ENCODE measurements at places on chromosomes 1 and 21.

DNA sequence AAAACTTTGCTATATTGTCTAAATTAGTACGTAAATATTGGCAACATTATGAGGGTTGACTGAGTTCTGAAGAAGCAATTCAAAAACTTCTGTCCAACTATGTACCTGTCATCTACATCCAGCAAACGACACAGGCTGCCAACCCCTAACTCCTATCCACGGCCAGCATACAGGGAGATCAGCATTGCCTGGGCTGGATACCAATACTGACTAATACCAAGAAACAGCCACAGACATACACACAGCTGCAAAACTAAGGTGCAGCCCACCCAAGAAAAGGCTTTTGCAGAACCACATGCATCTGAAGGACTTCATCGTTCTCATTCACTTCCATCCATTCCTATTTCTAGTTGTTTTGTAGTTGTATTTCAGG is 2.0 kb downstream of the KIAA0319L start:
- no peak for DNase-seq

DNA sequence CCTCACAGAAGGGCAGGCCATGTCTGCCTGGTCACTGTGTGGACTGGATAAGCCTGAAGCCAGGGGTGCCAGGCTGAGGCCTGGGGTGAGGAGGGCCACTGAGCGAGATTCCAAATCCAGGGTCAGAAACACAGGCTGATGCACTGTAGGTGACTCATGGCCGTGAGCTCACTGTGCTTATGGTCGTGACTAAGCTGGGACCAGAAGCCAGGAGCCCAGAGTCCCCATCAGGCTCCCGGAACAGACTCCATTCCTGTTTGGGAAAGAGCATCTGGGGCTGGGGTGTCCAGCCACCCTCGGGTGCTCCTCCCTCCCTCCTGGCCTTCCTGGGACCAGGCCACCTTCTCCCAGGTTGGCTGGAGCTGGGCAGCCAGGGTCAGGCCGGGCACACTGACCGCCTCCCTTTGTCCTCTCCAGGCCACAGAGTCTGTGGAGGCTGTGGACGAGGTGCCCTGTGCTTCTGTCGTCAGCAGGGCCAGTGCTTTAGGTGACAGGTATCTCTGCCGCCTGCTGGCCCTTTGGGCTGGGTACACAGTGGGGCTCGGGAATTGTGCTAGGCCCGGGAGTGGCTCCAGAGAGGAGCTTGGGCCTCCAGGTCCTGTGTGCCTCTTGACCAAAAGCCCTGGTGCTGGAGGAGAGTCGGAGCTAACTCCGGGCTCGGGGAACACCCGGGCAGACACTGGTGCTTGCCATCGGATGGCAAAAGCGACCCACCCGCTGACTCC is 36.7 kb downstream of the AJAP1 start:
- DNase-seq: no peak

- DNase-seq: no peak
Measured at GRCh38 chr1:178039891-178040290, 54.0 kb upstream of the RASAL2 start.

DNA sequence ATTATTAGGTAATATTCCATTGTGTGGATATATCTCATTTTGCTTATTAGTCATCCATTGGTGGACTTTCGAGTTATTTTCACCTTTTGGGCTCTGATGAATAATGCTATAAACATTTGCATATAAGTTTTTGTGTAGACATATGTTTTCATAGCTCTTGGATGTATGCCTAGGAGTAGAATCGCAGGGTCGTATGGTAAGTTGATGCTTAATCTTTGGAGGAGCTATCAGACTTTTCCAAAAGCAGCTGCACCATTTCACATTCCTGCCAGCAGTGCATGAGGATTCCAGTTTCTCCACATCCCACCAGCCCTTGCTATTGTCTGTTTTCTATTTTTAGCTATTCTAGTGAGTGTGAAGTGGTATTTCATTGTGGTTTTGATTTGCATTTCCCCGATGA is 120.3 kb upstream of the TMEM51 start:
- DNase-seq: no peak

- no peak for DNase-seq
Measured at GRCh38 chr1:197546989-197547388, 228.3 kb downstream of the DENND1B start.

- DNase-seq: peak; percentile 29
Measured at GRCh38 chr1:183090391-183091006, 67.3 kb downstream of the LAMC1 start.

DNA sequence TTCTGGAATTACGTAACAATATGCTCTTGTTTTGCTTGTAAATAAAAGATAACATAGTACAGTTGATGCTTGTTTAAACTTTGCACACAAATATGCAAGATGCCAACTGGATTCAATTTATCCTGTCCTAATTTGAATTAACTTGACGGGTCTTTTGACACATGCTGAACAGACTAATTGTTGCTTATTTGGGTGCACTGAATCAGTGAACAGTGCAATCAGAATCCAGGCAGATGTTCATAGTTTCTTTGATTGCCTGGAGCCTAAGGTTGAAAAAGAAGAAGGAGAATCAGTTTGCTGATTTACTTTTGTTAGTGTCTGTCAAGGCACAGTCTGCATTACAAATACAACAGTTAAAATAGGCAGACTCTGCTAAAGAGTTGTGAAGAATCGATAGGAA is 307.9 kb downstream of the COL11A1 start:
- no peak for DNase-seq

DNA sequence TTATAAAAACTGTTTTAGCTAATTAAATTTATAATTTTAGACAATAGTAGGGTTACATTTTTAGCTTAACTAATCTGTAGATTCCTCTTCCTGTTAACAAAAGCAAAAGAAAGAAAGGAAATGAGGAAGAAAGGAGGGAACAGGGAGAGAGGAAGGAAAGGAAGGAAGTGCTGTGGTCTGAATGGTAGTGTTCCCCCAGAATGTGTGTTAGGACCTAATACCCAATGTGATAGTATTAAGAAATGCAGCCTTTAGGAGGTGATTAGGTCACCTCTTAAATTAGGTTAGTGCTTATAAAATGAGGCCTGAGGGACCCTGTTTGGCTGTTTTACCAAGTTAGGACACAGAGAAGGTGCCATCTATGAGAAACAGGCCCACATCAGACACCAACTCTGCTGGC is 136.9 kb upstream of the SAMSN1 start:
- DNase-seq: no peak

- DNase-seq: no peak
Measured at GRCh38 chr1:94258873-94259331, 21.5 kb upstream of the ARHGAP29 start.

DNA sequence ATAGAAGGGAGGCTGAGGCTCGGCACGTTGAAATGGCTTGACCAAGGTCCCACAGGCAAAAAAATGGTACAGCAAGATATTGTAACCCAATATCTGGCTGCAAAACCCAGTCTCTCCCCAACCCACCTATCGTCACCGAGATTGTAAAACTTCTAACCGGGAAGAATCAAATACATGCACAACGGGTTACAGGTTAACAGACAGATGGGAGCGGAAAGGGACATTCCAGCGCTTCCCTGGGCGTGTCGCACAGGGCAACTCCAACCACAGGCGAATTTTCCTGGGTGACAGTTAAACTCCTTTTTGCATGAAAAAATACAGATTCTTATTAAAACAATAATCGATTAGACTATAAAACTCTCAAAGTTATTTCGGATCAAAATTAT is 31.8 kb upstream of the JUN start:
- no peak for DNase-seq

DNA sequence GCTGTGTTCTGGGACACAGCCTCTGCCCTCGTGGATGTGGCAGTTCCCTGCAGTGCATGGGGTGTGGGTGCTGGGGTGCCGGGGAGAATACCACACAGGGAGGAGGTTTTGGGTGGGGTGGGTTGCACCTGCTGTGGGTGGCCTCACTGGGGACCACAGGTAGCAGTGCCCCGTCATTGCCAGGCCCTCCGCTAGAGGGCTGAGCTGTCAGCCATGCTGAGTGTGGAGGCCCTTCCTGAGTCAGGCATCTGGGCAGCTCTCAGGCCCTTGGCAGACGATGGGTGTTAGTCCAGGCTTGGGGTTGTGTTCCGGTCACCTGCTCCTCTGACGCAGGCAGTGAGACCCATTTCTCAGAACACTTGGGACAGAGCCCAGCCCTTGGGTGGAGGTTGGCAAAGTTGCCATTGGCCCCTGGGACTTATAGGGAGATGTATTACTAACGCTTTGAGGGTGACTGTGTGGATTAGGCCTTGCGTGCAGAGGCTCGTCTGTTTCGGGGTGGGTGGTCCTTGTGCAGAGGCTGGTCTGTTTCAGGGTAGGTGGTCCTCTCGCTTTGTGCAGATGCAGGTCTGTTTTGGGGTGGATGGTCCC is 23.9 kb downstream of the PCNT start:
- DNase-seq: no peak

DNA sequence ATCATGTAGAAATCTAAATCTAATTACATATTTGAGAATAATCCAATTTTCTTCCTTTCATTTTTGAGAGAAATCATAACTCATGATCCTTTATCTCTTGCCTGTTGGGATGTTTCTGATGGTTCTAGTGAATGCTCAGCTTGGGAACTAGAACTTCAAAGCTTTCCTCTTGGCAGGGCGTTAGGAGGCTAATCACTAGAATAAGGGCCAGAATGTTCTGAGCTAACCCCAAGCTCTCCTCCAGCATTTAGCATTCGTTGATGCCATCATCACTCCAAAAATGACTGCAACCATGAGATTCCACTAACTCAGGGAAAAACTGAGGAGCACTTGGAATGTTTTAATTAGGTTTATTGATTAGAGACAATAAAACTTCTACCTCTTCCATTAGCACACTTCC is 93.9 kb upstream of the DPT start:
- DNase-seq: no peak

- no peak for DNase-seq
Measured at GRCh38 chr21:41497008-41497407, 10.9 kb downstream of the TMPRSS2 start.

DNA sequence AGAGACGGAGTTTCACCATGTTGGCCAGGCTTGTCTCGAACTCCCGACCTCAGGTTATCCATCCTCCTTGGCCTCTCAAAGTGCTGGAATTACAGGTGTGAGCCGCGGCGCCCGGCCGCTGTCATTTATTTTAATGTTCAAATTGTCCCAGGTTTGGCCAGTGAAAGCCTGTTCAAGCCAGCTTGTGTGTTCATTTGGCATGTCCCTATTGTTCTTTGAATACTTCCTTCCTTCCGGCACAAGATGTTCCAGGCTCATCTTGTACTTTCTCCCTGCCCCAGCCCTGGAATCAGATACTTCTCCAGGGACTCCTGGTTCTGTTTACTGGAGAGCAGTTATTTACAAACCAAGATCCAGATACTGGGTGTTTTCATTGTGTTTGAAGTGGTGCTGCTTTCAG is 37.0 kb downstream of the ZBTB8B start:
- no peak for DNase-seq

- DNase-seq: peak; percentile 89
Measured at GRCh38 chr1:186474208-186474607, 13.3 kb upstream of the PDC start.

DNA sequence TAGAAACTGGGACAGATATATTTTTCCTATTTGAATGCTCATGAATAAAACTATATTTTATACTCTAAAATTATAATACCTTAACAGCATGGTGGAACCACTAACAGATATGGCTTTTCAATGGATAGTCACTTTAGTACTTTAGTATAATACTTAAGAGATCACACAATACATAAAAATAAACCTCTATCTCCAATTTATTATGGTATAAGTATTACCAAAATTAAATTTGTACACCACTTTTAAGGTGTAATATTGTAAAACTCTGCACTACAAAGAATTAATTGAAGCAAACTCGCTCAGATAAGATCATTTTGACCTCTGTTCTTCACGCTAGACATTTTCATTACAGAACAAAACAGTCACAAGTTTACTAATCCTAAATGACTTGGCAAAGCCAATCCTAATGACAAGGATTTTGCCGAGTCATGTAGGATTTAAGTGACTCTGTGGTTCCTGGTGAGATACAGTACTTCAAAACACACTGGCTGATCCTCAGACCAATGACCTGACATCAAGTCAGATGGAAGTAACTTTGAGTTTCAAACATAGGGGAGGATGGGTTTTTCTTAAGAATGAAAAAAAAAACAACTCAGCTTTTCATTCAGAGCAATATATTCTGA is 200.6 kb downstream of the SMYD3 start:
- DNase-seq: no peak

DNA sequence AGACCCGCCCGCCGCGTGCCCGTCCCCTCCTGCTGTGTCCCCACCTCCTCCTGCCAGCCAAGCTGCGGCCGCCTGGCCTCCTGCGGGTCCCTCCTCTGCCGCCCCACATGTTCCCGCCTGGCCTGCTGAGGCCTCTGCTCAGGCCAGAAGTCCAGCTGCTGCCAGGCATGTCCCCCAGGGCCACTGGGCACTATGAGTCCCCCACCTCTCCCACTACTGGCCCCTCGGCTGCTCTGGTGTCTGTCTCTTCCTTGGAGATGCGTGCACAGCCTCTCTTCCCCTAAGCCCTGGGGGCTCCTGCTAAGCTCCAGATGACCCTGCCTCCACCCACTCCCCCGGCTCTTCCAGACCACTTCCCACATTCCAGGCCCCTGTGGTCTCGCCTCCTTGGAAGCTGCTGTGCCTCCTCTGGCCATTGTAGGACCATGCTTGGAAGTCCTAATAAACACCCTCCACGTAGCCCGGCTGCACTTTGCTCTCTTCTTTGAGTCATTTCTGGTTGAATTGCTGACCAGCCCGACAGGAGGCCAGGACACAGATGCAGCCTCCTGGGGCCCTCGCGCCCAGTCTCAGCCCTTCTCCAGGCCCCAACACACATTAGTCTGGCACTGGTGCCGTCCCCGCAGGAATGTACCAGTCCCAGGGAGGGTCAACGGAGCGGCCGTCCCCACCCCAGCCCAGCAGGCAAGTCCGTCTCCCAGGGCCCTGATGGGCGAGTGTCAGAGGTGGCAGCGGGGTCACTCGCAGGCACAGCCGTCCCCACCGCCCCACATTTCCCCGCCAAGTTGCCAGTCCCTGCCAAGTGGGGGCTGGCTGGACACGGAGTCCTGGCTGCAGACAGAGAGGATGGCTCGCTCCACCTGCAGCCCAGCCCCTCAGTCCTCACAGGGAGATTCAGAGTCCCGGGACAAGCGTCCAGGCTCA is 1.1 kb downstream of the KRTAP10-12 start:
- DNase-seq: no peak

DNA sequence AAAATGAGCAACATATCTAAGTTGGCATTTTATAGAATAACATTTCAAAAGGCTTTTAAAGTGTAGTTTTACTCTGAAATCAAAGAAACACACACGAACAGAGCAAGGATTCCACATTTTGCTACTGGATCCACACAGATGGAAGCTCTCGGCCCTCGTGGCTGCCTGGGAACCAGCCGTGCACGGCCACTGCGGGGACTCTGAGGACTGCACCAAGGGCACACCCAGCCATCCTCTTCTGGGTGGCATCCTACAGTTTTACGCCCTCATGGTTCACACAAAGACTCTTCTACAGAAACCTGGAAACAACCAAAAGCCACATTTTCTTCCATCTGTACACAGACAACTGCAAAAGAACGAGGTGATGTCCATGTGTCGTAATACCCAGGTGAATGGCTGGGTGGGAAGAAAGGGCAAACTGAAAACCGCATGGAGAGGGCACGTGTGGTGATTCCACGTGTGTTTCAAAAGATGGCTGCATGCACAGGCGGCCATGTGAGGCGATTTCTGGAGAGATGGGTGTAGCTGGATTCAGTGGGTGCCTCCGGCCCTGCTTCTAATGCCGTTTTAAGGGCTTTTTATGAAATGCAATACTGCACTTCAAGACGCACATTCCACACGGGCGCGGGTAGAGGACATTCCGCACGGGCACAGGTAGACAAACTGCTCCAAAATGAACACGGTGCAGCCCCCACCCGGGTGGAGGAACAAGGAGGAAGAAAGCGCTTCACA is 8.1 kb downstream of the POFUT2 start:
- no peak for DNase-seq

Measured in SK-N-DZ (cell line).